ENCODE measurements at places on chromosomes 7 and 10.
A peak's percentile ranks its signal among the peaks of the same experiment; 100 is the strongest.

GRCh38 chr7:91668217-91668616 lies 212.3 kb downstream of the MTERF1 start:
- DNase-seq, result no peak

- DNase-seq, result no peak
Observed at GRCh38 chr10:47370878-47371277, 13.2 kb downstream of the ZNF488 start.

GRCh38 chr7:105974471-105974870 lies 11.4 kb downstream of the CDHR3 start:
- DNase-seq, result no peak

GRCh38 chr7:30041526-30042269 lies 13.5 kb downstream of the PLEKHA8 start:
- no peak for DNase-seq

GRCh38 chr10:87798082-87798481 lies 19.9 kb downstream of the ATAD1 start:
- no peak for DNase-seq

DNA sequence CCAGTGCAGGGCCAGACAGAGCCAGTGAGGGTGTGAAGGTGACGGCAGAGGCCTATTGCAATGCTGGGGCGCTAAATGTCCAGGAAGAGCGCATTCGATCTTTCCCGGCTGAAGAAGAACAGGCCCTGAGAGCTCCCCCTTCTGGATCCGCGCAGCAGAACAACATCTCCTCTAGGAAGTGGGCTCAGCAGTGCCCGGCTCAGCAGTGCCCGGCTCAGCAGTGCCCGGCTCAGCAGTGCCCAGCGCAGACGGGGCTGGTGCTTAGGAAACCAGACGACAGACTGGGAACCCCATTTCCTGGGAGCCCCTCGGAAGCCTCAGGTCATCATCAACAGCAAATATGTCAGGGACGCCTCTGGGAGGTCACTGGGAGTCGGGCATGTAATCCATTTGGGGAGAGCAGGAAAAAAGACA lies 4.7 kb upstream of the NOS3 start:
- DNase-seq, result no peak

DNA sequence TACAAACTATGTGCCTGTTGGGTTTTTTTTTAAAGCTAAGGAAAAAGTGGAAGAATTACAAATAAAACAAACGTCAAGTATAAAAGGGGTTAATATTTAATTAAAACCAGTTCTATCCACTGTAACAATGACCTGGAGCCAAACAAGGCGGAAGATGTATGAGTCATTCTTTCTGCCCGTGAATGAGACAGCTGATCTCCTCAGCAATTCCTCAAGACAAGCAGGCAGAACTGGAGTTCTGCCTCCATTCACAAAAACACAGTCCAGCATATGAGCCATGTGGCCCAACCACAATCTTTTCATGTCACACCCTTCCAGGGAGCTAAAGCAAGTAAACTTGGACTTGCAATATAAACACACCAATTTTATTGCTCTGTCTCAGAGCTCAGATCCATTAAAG lies 8.4 kb downstream of the ETV1 start:
- DNase-seq, result peak; percentile 95

- no peak for DNase-seq
Observed at GRCh38 chr7:64888901-64889685, 14.0 kb upstream of the ZNF273 start.

GRCh38 chr10:63843107-63843506 lies 321.9 kb downstream of the REEP3 start:
- no peak for DNase-seq

DNA sequence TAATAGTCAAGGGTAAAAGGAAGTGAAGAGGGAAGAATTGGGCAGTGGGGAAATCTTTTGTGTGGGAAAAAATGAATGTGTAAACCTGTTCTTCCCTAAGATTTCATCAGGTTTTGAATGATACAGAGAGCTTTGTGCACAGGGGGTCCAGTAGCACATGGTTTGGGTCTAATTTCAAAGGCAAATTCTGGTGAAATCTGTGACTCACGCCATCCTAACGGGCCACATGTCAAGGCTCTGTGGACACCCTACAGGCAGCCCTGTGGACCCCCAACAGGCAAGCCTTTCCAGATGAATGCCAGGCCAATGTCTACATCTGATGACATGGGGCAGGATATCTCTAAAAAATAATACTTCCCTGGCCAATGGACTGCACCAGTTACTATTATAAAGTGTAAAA lies 309.8 kb downstream of the PARD3 start:
- no peak for DNase-seq

DNA sequence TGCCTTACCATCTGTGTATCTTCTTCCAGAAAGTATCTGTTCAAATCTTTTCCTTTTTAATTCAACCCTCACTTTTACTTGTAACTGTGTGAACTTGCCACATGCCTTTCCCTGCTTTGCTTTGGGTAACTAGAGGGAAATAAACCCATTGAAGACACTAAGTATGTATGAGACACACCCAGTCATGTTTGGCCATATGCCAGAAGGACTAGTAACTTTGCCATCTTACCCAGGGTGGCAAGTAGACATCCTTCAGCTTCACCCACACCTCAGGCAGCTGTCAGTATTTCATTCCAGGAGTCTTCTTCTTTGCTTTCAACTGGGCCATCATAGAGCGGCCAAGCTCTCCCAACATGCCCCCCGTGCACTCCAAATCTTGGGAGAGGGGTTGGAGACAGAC lies 323.1 kb downstream of the TNS3 start:
- no peak for DNase-seq

DNA sequence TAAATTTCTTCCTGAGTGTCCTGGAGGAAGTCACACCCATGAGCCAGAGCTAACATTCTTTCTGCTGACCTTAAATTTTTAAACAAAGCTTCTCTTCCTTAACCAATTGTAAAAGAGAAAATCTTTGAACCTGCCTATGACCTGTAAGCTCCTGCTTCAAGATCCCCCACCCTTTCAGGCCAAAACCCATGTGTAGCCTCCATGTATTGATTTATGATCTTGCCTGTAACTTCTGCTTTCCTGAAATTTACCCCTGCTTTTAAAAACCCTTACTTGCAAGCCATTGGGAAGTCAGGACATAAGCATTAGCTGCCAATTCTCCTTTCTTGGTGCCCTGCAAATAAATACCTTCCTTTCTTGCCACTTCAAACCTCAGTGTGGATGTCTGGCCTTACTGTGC lies 68.5 kb upstream of the HECTD2 start:
- no peak for DNase-seq

DNA sequence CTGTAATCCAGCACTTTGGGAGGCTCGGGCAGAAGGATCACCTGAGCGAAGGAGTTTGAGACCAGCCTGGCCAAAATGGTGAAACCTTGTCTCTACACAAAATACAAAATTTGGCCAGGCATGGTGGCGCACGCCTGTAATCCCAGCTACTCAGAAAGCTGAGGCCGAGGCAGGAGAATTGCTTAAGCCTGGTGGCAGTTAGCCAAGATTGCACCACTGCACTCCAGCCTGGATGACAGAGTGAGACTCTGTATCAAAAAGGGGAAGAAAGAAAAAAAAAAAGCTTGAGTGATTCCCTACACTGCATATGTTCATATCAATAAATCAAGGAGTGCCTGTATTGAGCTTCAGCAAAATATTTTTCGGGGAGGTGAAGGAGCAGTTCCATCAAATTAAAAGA lies 45.8 kb upstream of the SRRM3 start:
- DNase-seq, result no peak

GRCh38 chr10:91700273-91700672 lies 67.4 kb upstream of the PPP1R3C start:
- no peak for DNase-seq

GRCh38 chr10:91210435-91210834 lies 10.0 kb upstream of the PCGF5 start:
- DNase-seq, result no peak

DNA sequence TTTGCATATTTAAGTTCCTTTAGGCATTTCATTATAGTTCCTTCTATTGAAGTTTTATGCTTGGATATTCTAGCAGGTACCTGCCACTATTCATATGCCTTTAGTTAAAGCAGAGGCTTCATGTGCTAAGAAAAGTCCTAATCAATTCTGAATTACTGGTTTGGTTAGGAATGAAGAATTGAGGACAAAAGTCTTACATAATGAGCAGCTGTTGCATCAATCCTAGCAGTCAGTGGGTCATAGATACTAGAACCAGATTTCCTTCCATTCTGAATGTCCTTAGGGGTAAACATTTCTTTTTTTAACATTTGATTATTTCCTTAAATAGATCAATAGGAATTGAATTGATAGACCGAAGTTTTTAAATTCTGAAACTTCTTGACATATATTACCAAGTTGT lies 59.2 kb downstream of the CDK13 start:
- no peak for DNase-seq

- DNase-seq, result no peak
Observed at GRCh38 chr10:82628373-82628772, 753.4 kb downstream of the NRG3 start.

DNA sequence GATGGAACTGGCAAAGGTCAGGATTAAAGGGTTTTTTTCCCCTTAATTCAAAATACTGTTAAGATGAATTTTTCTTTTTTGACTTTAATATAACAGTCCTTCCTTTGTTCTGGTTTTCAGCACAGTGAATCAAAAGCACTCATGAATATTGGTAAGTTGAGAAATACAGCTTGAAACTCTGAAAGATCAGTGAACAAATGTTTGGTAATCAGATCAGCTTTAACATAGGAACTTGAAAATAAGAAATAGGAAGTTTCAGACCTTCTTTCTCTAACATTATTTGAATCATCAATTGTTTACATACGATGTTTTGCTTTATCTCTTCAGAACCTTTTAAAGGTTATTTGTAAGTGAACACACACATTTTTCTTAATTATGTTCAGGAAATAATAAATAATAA lies 90.5 kb downstream of the SGMS1 start:
- DNase-seq, result no peak

DNA sequence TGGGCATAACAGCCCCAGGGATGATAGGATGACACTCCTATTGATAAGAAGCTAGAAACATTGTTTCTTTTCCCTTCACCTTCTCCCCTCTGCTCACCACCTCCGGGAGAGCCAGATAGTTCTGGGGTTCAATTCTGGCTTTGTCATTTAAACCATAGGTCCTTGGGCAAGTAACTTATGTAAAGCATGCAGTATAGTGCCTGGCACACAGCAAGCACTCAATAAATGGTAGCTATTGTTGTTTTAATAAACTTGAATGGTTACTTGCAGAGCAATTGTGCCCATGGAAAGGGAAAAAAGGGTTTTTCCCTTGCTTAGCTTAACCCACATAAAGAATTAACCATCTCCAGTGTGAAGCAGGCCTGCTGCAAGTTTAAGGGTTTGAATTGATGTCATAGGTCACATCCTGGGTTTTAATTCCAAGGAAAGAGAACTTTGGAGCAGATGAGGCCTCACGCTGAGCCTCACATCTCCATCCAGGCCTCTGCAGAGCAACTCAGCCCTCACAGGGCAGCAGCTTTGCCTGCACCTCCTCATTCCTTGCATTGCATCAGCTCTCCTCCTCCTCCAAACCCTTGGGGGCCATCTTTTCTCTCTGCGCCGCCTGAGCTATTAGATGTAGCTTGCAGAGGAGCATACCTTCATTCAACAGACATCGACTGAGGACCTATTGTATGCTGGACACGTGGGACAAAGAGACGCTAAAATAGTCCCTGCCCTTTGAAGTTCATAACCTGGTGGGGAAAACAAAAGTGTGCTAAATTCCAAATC lies 22.9 kb downstream of the ZNF775 start:
- no peak for DNase-seq

- no peak for DNase-seq
Observed at GRCh38 chr7:133584956-133585668, 332.2 kb downstream of the EXOC4 start.

DNA sequence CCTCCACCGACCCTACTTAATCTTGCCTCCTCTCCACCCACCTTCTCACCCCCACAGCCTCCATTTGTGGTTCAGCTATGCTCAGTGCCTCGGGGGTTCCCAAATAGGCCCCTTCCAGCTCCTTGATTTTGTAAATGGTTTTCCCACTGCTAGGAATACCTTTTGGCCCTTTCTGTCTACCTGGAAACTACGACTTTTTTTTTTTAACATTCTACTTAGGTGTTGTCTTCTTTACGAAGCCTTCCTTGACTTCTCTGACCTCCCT lies 27.2 kb upstream of the PDCD4 start:
- no peak for DNase-seq

- no peak for DNase-seq
Observed at GRCh38 chr10:66041771-66042170, 884.1 kb upstream of the LRRTM3 start.

DNA sequence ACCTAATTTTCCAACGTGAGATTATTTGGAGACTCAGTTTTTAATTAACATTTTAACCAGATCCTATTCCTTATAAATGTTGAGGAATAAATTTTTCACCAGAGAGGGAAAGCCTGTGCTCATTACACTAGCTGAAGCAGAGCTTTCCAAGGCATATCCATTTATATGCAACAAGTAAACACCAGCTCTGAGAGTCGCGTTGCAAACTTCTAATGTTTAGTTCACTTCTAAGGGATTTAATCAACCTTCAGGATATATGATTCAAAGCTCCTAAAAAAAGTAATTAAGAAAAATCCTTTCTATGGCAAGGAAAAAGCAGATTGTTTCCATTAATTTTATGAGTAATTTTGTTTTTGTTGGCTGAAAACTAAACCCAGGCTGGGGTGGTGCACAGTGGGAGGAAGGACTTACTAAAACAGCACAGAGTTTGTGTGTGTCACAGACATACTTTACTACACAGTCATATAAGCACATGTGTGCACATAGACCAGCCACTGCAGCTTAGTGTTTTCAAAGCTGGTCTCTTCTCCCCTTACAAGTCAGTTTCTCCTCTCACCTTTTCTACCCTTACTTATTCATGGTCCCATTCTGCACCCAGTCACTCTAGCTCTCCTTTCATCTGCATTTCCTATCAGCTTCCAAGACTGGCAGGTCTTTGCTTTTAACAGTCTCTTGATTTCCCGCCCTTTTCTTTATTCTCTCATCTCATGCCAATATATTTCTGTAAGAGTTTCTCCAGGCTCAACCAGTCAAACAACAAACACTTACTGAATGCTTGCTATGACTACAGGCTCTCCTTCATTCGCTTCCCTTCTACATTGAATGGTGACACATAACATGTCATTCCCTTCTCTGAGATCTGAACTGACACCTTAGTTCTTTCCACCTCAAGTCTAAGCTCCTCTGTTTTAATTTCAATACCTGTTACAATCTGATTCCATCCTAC lies 81.1 kb upstream of the FZD1 start:
- peak; percentile 83 for DNase-seq

- no peak for DNase-seq
Observed at GRCh38 chr10:62054830-62055229, 153.3 kb downstream of the ARID5B start.

DNA sequence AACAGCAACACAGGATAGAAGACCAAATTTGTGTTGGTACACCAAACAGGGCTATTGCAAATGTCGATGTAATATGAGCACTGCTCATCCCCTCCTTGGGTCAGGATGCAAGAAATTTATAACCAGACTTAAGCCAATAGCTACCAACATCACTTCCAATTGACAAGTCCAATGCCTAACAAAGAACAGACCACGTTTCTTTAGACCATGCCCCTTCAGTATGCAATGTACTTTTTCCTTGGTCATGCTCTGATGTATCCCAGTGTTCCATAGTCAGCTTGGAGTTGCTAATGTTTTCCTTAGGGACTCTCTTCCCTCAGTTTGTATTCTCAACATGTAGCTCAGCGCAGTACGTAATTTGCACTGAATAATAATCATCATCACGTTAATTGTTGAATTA lies 7.8 kb downstream of the CACNA2D1 start:
- DNase-seq, result no peak

- no peak for DNase-seq
Observed at GRCh38 chr7:94453898-94454297, 55.7 kb upstream of the CASD1 start.
